ENCODE measurements at places on chromosomes 2 and 18.

- no peak for DNase-seq
These were observed 315.9 kb upstream of the UBE2E3 start for GRCh38 chr2:180664507-180664906.

DNA sequence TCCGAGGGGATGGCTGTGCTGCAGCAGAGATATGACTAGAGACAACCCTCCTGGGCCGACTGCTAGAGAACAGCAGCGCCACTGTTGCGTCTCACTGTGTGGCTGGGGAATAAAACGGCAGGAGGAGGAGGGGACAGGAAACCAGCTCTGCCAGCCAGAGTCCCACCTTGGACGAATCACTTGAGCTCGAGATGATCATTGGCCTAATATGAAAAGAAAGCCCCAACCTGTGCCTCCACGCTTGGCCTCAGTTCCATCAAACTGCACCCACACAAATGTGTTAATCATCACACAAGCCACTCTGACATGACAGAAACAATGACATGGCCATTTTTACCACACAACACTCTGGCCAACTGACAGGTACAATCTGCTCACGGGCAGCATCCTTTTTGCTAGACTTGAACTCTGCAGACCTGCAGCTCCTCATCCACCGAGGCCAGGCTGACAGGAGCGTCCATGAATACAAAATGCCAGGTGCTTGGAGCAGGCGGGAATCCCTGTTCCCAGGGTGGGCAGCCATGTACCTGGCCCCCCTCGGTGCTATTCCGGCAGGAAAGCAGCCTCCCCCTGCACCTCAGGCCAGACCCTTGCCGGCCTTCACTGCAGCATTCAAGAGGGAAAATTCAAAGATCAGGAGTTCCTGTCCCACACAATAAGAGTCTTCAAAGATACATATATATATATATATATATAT is 52.3 kb downstream of the PARD6G start:
- DNase-seq: no peak

GRCh38 chr2:231549446-231550239 is 19.4 kb upstream of the NMUR1 start:
- no peak for DNase-seq

GRCh38 chr2:10385501-10385900 is 62.6 kb downstream of the ODC1 start:
- DNase-seq: no peak

DNA sequence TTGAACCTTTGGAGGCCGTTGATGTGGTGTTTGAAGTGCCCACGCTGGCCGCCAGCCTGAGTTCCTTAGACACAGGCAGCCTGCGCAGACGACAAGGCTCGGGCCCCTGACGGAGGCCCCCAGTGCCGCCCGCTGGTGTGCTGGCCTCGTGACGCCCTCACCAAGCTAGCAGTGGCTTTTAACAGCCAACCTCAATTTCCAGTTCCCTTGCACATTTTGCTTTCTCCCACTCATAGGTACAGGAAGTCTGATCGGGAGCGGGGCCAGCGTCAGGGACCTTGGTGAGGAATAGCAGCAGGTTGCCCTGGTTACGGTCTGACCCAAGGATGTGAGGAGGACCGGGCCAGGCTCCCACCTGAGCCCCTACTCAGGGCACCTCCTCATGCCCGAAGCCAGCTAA is 207.6 kb upstream of the RAB12 start:
- DNase-seq: no peak

DNA sequence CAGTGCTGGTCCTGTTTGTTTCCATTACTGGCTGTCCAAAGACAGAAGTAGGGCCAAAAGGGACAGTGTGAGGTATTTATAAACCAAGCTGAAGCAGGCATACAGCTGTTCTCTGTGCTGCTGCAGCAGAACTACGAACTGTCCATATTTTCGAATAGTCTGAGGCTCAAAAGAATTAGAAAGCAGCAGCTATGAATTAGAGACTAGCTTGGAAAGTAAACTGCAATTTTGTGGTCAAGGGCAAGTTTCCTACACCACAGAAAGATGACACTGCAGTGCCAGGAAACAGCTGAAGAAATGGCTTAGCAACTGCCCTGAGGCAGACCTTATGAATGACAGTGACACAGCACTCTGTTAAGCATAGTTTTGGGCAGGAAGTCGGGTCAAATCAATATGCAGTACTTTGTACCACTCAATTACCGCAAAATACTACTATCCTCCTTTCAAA is 125.3 kb downstream of the TMEM131 start:
- no peak for DNase-seq

- no peak for DNase-seq
These were observed 45.1 kb downstream of the DPYSL5 start for GRCh38 chr2:26892922-26893524.

GRCh38 chr2:189552991-189553404 is 27.6 kb downstream of the SLC40A1 start:
- DNase-seq: no peak

GRCh38 chr2:26507932-26508331 is 30.0 kb upstream of the OTOF start:
- DNase-seq: no peak

DNA sequence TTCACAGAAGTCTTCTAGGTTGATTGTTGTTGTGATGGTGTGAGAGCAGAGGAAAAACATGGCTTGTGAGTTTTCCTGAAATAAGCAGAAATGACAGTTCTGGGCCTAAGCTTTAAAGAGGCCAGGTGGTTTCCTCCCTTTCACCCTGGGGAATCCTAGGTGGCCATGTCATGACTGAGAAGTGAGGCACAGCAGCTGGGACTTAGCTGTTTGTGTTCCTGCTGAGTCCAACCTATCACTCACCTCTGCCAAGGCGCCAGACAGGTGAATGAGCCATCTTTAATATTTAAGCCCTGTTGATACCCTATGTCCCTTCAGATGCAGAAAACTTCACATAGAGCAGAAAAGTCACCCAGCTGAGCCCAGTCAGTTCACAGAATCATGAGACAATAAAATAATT is 384.4 kb downstream of the SLC4A3 start:
- DNase-seq: no peak

GRCh38 chr18:7476386-7476785 is 90.7 kb upstream of the PTPRM start:
- DNase-seq: no peak

GRCh38 chr2:63122921-63123320 is 72.3 kb downstream of the OTX1 start:
- no peak for DNase-seq

DNA sequence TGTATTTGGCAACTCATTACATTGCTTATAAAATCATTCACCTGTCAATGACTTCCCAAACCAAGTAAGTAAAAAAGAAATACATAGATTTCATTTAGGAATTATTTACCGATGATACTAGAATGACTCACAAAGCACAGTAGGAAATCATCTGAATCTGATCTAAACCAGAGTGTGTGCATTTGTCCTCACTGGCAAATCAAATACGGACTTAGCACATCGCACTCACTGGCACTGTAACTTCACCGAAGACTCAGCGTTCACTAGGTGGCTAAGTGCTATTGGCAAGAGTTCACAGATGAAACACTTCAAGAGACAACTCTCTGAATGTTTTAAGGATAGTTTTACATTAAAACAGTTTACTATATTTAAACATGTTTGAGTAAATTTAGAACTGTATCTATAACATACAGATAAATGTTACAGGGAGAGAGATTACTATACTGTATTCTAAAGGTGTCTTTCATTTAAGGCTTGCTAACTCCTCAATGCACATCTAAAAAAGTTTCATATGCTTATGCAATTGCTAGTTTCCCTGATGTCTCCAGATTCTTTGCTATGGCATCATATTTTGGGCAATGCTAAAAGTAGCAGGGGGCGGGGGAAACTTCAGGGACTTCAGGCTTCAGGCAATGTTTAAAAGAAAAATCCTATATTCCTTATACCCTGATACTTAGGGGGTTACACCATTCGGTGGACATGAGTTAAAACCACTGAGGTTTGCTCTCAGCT is 48.8 kb downstream of the STK39 start:
- DNase-seq: no peak

- no peak for DNase-seq
These were observed 396.1 kb upstream of the RAB12 start for GRCh38 chr18:8212896-8213780.
